ENCODE measurements at places on chromosomes 5 and 9.

- DNase-seq = no peak
These were observed 624.6 kb downstream of the PDE4D start for GRCh38 chr5:59268756-59269415.

- no peak for DNase-seq
These were observed 90.8 kb downstream of the HRH2 start for GRCh38 chr5:175748650-175749049.

DNA sequence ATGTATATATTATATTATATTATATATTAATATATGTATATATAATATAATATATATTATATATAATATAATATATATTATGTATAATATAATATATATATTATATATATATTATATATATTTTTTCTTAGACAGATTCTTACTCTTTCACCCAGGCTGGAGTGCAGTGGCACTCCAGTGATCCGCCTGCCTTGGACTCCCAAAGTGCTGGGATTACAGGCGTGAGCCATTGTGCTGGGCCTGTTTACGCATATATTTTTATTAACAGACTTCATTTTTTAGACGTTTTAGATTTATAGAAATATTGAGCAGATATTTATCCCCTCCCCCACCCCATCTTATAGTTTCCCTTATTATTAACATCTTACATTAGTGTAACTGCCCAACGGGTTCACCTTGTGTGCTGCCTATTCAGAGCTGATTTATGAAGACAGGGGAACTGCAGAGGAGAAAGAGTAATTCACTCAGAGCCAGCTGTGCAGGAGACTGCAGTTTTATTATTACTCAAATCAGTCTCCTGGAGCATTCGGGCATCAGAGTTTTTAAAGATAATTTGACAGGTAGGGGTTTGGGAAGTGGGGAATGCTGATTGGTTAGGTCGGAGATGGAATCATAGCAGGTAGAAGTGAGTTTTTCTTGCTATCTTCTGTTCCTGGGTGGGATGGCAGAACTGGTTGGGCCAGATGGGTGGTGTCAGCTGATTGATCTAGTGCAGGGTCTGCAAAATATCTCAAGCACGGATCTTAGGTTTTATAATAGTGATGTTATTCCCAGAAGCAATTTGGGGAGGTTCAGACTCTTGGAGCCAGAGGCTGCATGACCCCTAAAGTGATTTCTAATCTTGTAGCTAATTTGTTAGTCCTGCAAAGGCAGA lies 93.4 kb downstream of the UNC13B start:
- DNase-seq = no peak

- no peak for DNase-seq
These were observed 138.7 kb downstream of the AUH start for GRCh38 chr9:91223000-91223399.

DNA sequence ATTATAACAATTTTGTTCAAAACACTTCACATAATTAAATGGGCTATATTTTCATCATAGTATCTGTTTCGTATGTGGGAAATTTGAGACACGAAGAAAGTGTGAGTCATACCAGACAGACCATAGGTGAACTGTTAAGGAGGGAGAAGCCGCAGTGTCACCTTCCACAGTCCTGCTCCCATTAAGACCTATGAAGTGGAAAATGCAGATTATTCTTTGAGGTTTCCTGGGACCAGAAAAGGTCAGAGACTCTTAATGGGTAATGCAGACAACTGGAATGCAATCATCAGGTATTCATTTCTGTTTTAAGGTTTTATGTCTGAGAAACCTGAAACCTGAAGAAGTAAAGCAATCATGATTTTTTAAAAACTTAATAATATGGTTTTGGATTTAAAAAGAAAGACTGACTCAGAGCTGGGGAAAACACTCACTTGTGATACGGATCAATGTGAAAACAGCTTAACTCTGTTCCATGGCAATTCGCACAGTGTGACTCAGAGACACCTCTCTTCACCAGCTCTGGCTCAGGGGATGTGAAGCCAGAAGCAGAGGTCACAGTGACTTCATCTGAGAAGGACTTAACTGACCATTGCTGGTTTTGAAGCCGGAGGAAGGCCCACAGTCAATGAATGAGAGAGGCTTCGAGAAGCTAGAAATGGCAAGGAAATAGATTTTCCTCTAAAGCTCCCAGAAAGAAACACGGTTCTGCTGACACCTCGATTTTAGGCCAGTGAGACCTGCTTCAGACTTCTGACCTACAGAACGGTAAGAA lies 17.2 kb upstream of the GCNT1 start:
- no peak for DNase-seq

- no peak for DNase-seq
These were observed 15.1 kb downstream of the HNRNPK start for GRCh38 chr9:83964973-83965349.

Measured in activated CD4-positive, CD25-positive, alpha-beta regulatory T cell (primary cell).